ENCODE measurements at places on chromosomes 1 and 21.

GRCh38 chr1:8482979-8483381 lies 165.1 kb downstream of the SLC45A1 start:
- peak; percentile 58 for DNase-seq

DNA sequence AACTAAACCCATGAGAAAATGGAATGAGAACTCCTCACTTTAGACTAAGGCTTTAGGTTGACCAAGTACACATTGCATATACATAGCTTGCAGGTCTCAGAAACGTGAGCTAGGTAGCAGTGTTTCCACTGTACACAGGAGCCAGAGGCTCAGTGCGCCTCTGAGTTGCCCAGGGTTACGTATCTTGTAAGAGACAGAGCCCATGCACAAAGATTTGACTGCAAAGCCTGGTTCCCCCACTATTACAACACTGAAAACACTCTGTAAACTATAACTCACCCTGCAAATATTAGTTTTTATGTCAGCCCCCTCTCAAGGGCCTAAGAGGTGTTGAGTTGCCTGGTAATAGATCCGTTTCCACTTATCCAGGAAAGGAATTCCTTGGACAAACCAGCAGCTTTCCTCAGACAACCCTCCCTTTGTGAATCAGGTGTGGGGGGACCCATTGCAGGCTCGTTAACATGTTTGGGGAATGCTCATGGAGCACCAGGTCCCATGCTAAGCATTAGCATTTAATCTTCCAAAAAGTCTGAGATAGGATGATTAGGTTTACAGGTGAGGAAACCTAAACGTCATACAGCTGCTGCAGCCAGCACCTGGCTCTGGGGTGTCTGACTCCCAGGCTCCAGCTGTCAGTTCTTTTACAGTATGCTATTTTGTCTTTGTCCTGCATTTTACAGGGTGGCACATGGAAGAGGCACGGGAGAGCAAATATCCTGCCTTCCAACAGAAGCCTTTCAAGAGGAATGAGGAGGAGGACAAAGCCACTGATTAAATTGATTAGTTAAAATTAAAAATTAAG lies 25.7 kb downstream of the TENT5C start:
- no peak for DNase-seq

DNA sequence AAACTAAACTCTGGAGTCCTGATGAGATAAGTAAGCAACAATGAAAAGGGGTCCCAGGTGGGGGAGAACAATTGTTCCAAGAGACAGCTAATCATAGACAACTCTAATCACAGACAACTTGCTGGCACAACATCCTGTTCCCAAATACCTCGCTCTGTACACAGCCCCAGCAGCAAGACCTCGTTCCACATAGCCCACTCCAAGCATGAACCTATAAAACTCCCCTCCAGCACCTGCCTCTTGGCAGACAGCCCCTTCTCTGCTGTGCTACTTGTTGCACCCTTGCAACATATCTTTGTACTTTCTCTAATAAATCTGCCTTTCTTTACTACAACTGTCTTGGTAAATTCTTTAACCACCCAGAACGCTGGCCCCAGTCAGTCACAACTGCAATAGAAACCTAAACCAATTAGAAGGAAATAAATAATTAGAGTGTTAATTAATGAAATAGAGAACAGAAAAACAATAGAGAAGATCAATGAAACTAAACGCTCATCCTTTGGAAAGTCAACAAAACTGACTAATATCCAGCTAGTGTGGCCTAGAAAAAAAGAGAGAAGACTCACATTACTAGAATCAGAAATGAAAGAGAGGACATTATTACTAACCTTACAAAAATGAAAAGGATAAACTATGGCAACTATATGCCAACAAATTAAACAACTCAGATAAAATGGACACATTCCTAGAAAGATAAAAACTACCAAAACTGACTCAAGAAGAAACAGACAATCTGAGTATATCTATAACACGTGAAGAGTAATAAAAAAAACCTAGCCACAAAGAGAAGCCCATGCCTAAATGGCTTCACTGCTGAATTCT lies 36.1 kb downstream of the LRRC40 start:
- DNase-seq, result peak; percentile 1

DNA sequence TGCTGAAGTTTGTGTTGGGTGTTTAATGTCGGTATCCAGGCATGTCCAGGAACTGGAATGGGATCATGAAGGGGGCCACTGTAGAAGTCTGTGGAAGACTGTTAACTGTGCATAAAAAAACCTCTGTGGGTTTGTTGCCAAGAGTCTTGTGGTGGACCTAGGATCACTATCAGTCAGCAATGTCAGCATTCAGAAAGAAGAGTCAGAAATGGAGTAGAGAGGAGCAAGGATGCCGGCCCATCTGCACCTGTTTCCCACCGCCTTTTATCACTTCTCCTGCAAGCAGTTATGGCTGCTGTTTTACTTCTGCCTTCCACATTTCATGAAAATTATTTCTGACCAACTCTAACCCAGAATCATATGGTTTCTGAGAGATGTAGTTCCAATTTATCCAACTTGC lies 36.7 kb downstream of the CLCA4 start:
- DNase-seq, result no peak

DNA sequence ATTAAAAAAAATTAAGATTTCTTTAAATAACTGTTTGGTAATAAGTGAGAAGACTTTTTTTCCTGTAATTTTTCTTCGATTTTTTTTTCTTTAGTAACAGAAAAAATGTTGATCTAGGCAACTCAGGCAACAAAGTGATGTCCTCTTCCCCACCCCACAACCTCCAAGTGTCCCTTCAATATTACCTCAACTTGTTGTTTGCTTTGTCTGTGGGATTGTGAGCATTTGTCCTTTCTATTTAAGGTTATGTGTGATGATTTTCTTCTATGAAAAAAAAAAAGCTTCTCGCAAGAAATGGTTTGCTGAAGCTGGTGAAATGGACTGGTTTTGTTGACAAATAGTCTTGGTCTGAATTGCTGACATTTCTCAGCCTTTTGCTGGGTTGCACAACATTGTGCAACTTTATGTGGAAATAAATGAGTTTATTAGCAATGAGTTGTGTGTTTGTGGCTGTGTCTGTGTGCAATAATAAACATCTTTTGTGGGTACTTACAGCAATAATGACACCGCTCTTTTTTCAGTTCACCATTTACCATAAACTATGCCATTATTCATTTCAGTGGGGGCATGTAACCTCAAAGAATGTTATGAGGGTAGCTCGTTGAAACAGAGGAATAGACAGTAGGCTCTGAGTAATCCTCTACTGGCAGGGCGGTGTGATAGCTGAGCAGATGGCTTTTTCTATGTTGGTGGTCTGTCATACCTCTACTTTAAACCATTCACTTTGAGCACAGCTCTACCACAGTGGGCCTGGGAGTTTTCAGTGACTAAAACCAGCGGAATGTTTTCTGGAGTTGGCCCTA lies 218.4 kb downstream of the HLX start:
- DNase-seq, result peak; percentile 98

- no peak for DNase-seq
Measured at GRCh38 chr1:18249631-18250030, 142.0 kb downstream of the IGSF21 start.

DNA sequence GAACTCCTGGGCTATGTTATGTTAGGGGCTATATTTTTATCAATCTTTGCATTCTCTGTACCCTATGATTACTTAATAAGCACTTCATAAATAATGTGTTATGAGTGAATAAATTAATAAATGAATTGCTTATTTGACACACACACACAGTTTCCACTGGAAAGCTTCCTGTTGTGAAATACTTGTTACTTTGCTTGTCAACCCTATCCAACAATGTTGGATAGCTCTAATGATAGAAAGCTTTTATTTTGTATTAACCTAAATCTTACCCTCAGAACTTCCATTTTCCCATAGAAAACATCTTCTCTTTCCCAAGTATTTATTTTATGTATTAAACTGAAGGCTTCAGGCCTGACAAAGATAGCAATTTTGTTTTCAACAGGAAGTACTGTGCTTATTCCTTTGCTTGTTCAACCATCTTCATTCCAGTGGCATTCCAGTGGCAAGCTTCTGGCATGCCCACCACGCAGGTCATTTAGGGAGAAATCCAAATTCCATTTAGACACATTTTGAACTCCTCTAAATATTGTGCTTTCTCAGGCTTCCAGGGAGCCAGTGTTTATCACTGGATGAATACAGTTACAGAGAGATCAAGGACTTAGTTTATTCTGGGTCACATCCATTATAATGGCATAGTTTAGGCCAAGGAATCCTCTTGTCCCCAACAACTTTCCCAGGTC lies 134.4 kb downstream of the TGFB2 start:
- peak; percentile 95 for DNase-seq

GRCh38 chr1:233904633-233905415 lies at the start of gene SLC35F3:
TSS of gene SLC35F3 (plus strand) at chr1:233904676.
- no peak for DNase-seq

DNA sequence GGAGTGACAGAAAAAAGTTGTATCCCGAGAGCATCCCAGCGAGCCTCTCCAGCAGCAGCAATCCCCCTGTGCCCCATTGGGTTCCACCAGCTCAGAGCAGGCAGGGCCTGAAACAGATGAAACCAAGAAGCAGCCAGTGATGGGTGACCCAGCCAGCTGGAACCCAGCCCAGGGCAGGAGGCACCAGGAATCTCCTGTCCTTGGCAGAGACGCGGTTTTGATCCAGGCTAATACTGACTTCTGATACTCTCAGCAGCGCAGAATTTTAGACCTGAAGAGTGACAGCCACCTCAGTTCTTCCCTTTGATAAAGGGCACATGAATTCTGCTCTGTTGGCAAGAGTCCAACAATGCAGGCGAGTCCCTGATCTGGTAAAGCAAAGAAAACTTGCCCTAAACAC lies 11.4 kb upstream of the OLIG1 start:
- DNase-seq, result no peak

- DNase-seq, result peak; percentile 99
Measured at GRCh38 chr1:211578640-211579439, at the start of gene SLC30A1. TSS of gene SLC30A1 (minus strand) at chr1:211579161. CDS start at chr1:211578612, 549 bp downstream.

DNA sequence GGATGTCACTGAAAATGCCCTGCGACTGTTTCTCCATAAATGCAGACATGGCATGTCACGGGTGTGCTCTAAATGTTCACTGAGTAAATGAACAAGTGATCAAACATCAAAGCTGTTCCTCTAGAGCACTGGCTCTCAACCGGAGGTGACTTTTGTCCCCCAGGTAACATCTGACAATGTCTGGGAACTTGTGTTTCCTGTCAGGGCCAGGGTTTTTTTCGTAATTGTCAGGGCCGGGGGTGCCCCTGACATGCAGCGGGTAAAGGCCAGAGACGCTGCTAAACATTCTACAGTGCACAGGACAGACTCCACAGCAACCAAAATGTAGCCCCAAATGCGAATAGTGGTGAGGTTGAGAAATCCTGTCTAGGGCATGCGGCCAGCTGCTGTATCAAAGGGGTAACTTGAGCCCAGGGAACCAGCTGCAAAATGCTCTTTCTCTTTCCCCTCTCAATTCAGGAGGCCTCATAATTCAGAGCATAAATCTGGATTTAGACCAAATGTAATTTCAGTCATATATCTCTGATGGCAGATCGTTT lies 2.0 kb downstream of the ALDH4A1 start:
- no peak for DNase-seq

- no peak for DNase-seq
Measured at GRCh38 chr21:29194342-29194741, 63.9 kb downstream of the MAP3K7CL start.

DNA sequence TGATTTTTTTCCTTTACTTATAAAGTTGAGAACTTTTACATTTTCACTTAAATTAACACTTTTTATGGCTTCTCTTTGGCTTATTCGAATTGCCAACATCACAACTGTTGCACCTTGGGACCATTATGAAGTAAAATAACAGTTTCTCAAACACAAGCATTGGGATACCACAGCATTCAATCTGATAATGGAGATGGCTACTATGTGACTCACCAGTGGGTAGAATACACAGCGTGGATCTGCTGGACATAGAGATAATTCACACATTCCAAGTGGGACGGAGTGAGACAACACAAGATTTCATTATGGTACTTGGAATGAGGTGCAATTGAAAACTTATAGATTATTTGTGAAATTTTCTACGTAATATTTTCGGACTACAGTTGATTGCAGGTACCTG lies 68.0 kb downstream of the ADAMTS1 start:
- DNase-seq, result no peak

- DNase-seq, result peak; percentile 62
Measured at GRCh38 chr1:154730986-154731489, 123.1 kb upstream of the ADAR start.

DNA sequence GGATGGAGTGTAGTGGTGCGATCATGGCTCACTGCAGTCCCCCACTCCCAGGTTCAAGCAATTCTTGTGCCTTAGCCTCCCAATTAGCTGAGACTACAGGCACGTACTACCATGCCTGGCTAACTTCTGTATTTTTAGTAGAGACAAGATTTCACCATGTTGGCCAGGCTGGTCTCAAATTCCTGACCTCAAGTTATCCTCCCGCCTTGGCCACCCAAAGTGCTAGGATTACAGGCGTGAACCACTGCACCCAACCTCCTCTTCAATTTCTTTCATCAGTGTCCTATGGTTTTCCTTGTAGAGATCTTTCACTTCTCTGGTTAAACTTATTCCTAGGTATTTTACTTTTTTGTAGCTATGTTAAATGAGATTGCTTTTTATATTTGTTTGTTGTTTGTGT lies 10.7 kb upstream of the MAST2 start:
- DNase-seq, result no peak

DNA sequence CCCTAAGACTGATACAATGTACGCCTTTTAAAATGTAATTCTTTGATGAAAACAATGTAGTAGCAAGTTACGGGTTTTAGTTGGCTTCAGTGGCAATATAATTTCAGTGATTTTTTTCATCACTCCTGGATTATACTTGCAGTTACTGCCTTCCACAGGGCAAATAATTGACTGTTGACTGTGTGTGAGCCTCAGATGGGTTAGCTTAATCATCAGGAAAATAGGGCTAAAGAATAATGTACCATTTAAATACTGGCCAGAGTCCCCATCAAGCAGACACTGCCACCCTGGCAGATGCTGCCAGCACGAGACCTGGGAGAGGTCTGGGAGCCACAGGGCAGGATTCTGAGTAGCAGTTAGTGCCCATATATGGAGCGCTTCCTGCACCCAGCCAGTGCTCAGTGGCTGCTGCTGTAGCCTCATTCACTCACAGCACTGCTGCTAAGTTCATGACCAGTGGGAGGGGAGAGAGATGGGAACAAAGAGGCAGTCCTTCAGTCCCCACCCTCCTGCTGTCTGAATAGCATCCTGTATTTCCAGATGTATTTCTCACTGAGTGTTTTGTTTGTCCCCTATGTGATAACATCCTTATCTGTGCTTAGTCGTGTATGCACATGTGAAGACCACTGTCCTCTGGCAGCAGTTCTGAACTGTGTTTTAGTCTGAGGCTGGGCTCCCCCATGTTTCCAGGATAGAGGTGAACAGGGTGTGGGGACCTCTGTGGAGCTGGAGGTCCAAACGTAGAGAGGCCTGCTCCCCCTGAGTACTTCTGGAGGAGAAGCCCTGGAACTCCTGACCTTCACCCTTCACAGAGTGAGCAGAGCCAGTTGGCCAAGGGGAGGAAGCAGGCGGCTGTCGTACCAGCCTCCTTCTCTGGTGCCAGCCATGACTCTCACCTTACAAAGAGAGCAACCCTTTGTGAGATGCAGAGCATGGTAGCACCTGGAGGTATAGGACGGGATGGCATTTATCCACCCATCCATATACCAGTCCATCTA lies 80.4 kb downstream of the ADARB1 start:
- DNase-seq, result peak; percentile 93

DNA sequence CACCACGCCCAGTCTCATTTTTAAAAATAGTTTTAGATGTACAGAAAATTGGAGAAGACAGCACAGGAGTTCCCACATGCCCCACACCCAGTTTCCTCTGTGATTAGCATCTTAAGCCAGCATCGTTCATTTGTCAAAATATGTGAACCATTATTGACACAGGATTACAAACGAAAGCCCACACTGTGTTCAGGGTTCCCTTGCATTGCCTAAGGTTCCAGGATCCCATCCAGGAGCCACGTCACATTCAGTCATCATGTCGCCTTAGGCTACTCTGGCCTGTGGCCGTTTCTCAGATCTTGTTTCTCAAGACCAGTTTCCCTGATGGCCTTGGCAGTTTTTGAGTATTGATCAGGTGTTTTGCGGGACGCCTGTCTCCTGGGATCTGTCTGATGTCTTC lies 34.7 kb upstream of the TNFRSF1B start:
- peak; percentile 21 for DNase-seq
